Forelimb muscle (tissue), 1 donor: ENCODE measurements at places on chromosomes 3 and 15. TPM values are rescaled to one million over a fixed set of nuclear protein-coding genes. Genes with fewer than 3 reads are reported as not detected.

PPIP5K1 gene
- polyA plus RNA-seq = 9.9 TPM

ZNF501 gene
- polyA plus RNA-seq = 5.1 TPM

GOLGA8M gene
- polyA plus RNA-seq = 1.8 TPM

SHC4 gene
- 2.3 TPM for polyA plus RNA-seq

BCHE gene
- 66.7 TPM for polyA plus RNA-seq

SOX14 gene
- not detected for polyA plus RNA-seq

LHFPL4 gene
- polyA plus RNA-seq = 0.05 TPM

CHRNA3 gene
- 0.29 TPM for polyA plus RNA-seq

PPP1R14D gene
- polyA plus RNA-seq = 0.19 TPM

IL5RA gene
- polyA plus RNA-seq = not detected

ACAN gene
- polyA plus RNA-seq = 4.1 TPM

LRRIQ4 gene
- polyA plus RNA-seq = 0.13 TPM

POTEB gene
- not detected for polyA plus RNA-seq

GP9 gene
- 0.42 TPM for polyA plus RNA-seq

GADL1 gene
- 28.7 TPM for polyA plus RNA-seq

DNA sequence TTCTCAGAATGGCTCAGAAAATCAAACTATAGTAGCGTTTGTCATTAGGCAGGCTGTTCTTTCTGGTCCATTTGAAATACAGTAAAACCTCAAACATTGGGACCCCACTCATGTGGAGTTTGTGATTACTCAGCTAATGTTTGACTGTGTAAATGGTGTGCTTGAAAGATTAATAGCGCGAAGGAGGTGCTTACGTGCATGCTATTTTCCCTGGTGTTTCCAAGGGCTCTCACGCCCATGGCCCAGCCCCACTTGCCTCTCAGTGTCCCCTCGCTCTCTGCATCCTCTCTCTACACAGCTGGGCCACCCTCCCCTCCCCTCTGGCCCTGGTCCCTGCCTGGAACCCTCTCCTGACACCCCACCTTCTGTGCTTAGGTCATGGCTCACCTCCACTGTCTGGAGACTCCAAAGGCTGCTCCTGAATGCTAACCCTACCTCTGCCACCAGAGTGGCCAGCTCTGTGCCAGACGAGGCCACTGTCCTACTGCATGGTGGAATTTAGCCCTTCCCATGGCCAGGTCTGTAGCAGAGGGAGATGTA lies 194.2 kb downstream of the PLCL2 start:
- no peak for DNase-seq

- DNase-seq = no peak
Observed at GRCh38 chr15:71643918-71644317, 166.4 kb upstream of the NR2E3 start.

DNA sequence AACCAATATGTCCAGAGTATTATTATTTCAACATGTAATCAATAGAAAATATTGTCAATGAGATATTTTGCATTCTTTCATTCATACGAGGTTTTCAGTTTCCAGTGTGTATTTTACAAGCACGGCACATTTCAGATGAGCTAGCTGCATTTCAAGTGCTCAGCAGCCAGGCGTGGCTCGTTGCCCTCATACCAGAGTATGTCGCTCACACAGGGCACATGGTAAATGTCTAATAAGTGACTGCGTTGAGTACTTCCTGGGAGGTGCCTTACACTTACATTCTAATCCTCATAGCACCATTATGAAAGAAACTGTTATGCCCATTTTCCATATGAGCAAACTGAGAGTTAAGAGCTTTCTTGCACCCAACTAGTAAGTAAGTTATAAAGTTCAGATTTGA lies 47.4 kb downstream of the TMEM266 start:
- no peak for DNase-seq

DNA sequence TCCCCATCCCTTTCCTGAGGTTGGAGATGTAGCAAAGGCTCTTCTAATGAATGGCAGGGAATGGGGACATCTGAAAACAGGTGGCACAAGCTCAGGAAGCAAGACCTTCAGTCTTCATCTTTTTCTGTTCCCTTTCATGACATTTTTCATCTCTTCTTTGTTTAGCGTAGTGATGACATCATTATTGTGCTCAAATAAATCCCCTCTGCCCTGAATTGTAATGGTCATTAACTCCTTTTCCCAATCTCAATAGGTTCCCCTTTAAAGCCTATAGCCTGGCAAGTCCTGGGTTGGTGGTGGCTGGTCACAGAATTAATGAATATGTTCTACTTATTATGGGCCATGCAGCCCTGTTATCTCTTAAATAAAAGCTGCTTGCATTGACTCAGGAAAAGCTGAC lies 21.4 kb downstream of the TF start:
- DNase-seq = no peak

DNA sequence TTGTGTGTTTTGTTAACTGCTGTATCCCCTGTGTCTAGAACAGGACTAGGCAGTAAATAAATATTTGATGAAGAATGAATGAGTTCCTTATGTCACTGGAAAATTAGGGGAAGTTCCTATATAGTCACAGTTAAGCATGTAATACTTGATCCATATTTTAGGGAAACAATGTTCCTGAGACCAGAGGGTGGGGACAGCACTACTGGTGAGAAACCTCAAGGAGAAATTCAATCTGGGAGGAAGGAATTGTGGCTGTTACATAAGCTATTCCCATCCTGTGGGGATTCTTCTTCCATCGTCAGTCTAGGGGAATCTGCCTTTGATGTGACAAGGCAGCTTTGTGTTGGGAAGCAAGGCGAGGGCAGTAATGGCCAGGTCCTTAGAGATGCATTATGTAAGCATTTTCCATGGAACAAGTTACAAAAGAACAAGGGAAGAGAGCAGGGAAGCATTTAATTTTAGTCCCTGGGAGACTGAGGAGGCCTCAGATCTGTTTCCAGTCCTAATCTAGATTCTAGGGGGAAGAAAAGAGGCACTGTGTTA lies 219.3 kb upstream of the TTC14 start:
- DNase-seq = no peak

- no peak for DNase-seq
Observed at GRCh38 chr3:188446766-188447165, 292.8 kb downstream of the LPP start.

- no peak for DNase-seq
Observed at GRCh38 chr3:179898024-179898423, 138.7 kb downstream of the PEX5L start.

GRCh38 chr15:97410897-97411575 lies 549.5 kb upstream of the ARRDC4 start:
- DNase-seq = no peak

DNA sequence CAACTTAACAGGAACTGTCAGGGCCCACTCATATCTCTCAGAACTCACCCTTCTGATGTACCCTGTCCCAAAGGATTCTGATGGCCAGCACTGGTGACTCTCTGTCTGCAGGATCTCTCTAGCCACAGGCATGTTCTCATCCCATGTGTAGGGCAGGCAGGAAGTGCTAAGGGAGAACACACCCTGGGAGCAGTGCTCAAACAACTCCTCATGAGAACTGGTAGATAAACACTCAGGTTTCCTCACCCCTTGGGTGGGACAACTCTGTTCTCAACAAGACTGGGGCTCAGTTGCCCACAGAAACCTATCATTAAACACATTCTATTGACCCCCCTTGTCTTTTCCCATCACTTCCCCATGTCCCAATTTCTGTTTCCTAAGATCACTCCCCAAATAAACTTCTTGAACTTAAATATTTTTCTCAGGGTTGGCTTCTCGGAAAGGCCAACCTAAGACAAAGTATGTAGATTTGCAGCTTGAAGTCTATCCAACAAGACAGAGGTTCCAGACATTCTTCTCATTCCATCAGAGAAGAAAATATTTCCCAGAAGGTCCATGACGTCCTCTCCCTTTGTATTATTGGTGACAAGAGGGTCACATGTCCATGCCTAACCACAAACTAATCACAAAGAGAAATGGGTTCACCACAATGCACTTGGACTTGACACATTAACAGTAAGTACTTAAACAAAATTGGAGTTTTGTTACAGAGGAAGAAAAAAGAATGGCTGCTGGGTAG lies 276.6 kb upstream of the GADL1 start:
- no peak for DNase-seq

- DNase-seq = no peak
Observed at GRCh38 chr3:66220066-66220465, 735 bp upstream of the SLC25A26 start.

DNA sequence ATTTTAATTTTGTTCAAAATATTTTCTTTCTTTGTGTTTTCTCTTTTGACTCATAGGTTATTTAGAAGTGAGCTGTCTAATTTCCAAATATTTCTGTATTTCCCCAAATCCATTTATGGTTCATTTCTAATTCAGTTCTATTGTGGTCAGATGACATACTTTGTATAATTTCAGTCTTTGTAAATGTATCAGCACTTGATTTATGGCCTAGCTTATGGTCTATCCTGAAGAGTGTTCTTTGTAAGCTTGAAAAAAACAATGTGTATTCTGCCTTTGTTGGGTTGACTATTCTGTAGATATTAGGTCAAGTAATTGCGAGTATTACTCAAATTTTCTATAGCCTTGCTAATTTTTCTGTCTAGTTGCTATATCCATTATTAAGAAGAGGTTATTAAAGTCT lies 311.2 kb downstream of the OCA2 start:
- DNase-seq = no peak

DNA sequence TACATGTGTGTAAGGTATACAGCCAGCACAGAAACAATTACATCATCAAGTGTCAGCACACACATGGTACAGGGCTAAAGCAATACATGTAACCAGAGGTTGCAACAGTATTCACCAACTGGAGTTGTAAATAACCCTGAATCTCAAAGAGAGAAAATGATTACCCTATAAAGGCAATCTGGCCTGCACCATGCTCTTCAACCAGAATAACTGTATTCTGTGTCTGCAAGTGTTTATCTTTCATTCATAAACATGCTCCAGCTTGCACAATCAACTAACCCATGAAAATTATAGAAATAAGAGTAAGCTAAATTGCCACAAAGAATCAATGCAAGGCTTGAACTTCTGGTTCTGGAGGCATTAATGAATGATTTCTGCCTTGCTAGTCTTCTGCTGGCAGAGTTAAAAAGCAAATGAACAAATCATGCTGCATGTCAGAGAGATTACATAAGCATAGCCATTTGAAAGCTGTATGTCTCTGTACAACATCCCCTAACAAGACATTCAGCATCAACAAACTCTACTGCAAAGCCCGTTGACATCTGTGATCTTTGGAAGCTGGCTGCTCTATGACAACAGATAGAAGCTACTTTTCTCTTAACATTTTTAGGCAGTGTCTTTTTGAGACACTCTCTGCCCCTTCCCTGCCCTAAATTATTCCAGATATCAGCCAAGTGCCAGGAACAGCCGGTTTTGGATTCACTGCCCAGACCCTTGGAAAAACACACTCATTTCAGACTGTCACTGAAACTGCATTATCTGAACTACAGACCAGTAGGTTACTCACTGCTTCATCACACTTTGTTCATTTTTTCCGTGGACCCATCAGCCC lies 871.0 kb downstream of the OTOL1 start:
- no peak for DNase-seq

GRCh38 chr3:135471911-135472310 lies 493.6 kb upstream of the PPP2R3A start:
- no peak for DNase-seq

- DNase-seq = no peak
Observed at GRCh38 chr15:25088261-25088790, 133.5 kb downstream of the SNRPN start.

GRCh38 chr3:52420388-52420787 lies 24.5 kb downstream of the SEMA3G start:
- DNase-seq = no peak

DNA sequence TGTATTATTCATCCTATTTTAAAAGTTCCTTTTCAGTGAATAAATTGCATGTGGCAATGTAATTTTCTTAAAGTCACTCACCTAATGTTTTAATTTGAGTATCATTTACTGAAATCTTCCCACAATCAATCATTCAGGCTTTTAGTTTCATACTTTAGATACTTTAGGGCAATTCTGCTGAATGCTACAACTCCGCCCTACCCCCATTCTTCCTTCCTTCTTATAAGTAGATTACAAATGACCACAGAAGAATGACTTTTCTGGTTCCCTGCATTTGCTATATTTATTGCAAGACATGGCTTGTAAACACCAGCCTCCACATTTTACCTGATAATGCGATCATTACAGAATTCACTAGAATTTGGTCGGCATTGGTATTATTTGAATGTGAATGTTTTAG lies 1061.9 kb downstream of the FHIT start:
- no peak for DNase-seq

DNA sequence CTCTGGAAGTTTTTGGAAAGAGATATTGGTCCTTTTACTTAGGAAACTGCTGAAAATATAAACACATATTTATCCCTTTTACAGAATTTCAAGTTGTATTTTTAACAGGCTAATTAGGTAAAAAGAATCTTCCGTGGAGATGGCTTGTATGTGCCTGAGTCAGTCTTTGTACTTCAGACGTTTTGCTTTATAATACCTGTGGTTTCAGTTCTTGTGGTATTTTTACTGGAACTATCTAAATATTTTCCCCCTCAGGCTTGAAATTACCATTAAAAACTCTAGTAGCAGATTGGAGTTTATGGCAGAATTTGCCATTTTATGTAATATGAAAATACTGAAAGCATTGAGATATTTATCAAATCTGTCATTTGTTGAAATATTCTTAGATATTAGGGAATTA lies 151.6 kb upstream of the CGNL1 start:
- no peak for DNase-seq

DNA sequence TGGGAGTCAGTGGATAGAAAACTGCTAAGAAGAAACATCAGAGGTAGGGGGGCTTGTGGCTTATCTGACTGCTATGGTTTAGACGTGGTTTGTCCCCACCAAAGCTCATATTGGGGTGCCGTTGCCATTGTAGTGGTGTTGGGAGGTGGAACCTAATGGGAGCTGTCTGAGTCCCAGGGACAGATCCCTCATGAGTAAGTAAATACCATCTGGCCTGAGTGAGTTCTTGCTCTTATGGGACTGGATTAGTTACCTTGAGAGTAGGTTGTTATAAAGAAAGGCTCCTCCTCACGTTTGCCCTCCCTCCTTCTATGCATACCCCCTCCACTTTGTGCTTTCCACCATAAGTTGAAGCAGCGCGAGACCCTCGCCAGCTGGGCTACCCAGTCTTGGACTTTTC lies 53.4 kb upstream of the VILL start:
- no peak for DNase-seq

DNA sequence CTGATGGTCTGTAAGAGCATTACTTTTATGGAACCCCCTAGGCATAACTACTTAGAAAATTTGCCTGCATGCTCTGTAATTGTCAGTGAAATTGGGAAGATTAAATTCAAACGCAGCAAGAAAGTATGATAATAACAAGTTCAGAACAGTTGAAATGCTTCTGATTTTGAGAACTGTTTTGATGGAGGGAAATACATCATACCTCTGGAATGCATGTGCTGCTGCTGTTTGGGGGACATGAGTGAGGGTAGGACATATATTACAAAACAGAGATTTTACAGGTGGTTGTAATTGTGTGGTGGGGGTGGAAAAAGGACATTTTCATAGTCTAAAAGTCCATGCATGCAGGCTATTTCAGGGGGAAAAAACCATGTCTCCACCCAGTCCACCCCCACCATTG lies 135.0 kb upstream of the DPH6 start:
- no peak for DNase-seq
